ENCODE measurements at places on chromosomes 1 and 21. TPM values are rescaled to one million over a fixed set of nuclear protein-coding genes. Genes with fewer than 3 reads are reported as not detected.

Gene PLD5
- not detected for total RNA-seq

Gene FAAH
- total RNA-seq, result 0.27 TPM

Gene FCRL1
- not detected for total RNA-seq

Gene MAP10
- total RNA-seq, result 2.8 TPM

Gene ACOT11
- 4.1 TPM for total RNA-seq

Gene TSNAX
- 41.2 TPM for total RNA-seq
